ENCODE measurements at places on chromosomes 7 and 10.

- DNase-seq, result no peak
Observed at GRCh38 chr10:72503241-72503640, 122.6 kb downstream of the MICU1 start.

DNA sequence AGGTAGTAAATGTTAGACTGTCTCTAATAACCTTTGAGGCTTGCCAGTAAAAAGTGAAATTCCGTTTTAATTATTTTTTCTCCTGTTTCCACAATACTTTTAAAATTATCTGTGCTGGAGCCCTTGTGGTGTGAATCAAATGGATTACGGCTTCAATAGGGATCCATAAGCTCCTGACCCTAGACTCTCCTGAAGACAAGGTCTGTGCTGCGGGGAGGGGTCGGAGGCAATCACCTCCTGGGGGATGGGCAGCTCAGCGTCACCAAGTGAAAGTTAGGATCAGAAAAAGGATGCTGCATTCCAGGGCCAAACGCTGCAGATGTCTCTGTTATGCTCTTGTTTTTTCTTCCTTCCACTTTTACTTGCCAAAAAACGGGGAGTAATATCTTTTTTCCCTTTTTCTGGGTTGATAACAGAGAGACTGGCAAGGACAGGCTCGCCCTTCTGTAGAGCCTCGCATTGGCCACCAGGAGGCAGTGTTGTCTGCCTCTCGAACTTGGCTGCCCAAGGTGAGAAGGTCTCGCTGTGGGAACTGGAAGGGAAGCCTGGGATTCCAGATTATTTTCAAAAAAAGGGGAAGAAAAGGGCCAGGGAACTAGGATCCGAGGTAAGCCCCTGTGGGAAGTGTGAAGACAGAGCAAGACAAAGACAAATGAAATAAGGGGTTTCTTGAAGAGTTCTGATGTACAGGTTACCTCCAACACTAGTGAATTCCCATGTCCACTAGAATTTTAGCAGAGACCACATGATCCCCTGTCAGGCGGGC lies 621.9 kb downstream of the ACTR3B start:
- DNase-seq, result no peak

DNA sequence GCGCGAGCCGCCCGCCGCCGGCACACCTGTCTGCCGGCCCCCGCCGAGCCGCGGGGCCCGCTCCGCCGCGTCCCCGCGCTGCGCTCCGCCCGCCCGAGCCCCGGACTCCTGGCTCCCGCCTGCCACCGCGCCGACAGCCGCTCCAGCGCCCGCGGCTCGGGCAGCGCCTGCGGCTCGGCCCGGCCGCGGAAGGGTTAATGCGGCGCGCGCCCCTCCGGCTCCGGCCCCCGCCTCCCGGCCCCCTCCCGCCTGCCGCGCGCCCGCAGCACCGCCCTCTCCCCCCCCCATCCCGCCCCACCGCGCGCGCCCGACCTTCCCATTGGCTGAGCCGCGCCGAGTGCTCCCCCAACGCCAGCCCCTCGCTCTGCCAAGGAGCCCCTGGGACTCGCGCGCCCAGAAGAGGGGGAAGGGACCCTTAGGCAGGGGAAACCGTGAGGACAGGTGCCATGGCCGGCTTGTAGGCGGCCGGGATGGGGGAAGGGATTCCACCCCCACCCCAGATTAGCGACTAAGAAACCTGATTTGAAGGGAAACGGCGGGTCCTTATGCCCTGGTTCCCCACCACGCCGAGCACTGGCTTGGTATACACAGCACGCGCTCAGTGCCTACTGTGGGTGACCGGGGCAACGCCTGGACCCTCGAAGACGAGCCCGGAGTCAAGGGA lies at the start of gene KCNH2:
Gene KCNH2, minus strand, starts transcription at position 196 of the 664 bp plus-strand sequence. CDS start 408 bp downstream, outside the sequence.
- DNase-seq, result no peak

GRCh38 chr7:44631458-44632115 lies 25.2 kb downstream of the OGDH start:
- DNase-seq, result no peak

DNA sequence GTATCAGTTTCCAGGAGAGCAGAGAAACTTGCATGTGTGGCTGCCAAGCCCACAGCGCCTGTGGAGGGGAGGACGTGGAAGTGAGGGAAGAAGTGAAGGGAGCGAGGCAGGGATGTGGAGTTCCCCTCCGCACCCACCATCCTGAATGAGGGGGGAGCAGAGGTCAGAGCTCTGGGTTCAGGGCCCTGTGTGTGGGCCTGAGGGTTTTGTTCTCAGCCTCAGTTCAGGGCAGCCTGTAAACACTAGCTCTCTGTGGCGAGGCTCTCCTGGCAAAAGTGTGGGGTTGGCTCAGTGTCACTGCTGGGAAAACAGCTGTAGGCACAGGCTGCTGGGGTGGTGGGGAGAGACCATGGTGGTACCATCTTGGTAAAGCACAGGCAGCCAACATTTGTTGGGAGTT lies 108.4 kb downstream of the C10orf105 start:
- DNase-seq, result no peak

GRCh38 chr7:34430456-34430855 lies 227.6 kb upstream of the NPSR1 start:
- no peak for DNase-seq

GRCh38 chr10:3010334-3010733 lies 57.0 kb upstream of the PFKP start:
- DNase-seq, result no peak

- no peak for DNase-seq
Observed at GRCh38 chr7:70242826-70243225, 644.6 kb downstream of the AUTS2 start.

DNA sequence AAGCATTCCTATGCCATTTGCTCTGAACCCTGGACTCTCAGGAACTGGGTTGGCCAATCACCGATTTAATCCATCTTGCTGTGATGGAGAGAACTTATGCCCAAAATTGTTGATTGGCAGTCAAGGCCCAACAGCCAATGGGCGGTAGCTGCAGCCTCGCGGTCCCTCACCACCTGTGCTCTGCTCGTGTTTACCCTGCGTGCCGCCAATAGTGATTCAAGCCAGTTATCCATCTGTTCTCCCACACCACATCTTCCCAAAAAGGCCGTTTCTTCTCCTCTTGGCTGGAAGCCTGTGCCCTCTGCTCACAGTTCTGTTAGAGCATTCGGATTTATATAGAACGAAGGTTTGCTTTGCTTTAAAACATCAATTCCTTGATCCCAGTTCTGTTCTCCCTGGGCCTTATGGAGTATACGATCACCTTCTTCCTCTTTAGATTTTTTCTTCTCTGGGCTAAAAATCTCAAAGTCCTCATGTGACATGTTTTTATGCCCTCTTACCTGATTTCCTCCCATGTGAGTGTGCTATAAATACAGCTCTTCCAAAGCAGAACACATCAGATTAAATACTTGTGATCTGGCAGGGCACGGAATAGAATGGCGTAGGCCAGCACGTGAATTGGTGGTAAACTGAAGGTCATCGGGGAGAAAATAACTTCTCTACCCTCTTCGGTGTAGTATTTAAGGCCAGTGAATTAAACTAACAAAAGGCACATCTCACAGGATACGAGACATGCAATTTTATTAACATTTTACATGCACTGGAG lies 212.8 kb downstream of the NSUN6 start:
- DNase-seq, result no peak

DNA sequence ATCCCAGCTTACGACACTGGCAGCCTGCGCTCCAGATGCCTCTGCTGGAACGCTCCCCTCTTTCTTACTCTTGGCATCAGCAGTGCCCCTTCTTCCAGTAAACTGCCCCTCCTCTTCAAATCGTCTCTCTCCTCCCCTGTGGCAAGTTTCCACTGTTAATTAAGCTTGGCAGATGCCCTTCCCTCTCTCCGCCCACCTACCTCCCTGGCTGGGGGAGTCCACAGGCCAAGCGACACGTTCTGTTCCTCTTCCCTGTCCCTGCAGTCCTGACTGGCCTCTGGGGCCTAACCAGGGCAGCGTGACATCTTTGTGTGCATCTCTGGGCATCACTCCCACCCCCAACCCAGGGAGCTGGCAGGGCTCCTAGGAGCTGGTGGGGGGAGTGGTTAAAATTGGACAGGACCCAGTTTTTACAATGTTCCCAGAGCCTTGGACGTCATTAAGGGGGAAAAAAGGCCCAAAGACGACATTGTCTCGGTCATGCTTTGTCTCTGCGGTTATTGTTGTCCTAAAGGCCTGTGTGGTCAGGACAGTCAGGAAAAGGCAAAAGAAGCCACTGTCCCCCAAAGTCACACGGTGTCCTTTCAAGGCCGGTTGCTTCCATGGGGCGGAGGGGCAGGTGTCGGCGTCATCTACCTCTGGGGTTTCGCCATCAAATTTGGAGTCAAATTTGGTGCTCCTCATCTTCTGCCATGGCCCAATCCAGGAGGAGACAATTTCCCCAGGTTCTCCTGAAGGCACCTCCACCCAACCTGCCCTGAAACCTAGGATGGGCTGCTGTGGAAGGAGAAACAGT lies 54.2 kb downstream of the DLG5 start:
- DNase-seq, result no peak

GRCh38 chr7:154919344-154920225 lies 83.3 kb downstream of the PAXIP1 start:
- DNase-seq, result no peak

DNA sequence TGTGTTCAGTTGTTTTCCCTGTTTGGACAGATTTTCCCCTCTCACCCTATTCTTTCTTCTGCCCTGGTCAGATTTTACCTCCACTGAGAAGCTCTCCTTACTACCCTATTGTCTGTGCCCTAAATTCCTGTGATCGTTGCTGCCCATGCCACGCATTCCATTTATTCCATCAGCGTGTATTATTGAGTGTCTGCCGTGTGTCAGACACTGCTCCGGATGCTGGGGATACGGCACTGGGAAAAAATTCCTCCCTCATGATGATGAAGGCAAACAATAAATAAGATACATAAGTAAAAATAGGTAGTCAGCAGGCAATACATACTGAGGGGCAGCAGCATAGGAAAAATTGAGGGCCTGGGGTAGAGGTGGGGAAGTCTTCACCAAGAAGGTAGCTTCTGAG lies 86.8 kb downstream of the FANK1 start:
- no peak for DNase-seq

- no peak for DNase-seq
Observed at GRCh38 chr10:79299397-79300241, 47.6 kb upstream of the PPIF start.

DNA sequence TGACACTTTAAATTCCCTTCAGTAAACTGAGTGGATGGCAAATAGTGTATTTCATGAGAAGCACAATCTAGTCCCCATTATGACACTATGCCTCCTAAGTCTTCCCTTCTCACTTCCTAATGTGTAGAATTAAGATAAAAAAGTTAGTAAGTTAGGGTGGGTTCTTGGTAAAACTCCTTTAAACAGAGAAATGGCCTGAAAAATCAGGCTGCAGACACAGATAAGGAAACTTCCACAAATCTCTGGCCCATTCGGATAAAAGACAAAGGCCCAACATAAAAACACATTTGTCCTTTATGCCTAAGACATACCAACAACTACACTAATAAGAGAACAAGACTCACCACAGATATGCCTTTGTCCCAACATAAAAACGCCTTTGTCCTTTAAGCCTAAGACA lies 21.5 kb downstream of the AKR1C8 start:
- DNase-seq, result no peak

DNA sequence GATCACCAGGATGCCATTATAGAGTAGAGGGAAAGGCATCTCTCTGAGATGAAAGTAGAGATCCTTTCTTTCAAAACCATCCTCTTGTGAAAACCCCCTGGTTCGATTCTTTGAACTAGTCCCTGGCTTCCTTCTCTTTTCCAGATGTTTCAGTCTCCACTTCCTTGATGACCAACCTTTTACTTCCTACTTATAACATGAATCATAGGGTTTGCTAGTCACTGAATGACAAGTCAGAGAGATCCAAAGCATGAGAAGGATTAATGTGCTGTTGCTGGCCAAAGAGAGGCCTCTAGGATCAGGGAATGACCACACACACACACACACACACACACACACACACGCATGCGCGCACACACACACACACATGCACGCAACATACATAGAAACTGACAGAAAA lies 161.1 kb upstream of the FRMD4A start:
- no peak for DNase-seq

GRCh38 chr10:52280051-52280450 lies 34.0 kb upstream of the DKK1 start:
- DNase-seq, result no peak

DNA sequence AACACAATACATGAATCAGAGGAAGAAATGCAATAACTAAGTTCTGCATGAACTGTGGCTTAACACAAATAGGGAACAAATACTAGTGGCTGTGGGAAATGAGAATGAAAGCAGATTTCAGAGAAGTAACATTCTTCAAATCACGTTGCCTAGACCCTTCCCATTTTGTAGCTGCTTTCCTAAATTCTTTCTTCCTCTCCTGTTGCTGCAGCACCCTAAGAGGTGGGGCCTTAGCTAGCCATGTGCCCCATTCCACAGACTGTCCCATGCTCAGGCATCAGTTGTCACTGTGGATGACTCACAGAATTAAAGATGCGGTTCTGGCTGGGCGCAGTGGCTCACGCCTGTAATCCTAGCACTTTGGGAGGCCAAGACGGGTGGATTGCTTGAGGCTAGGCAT lies 704.7 kb upstream of the C7orf33 start:
- no peak for DNase-seq

- DNase-seq, result no peak
Observed at GRCh38 chr10:96264938-96265337, 6.4 kb downstream of the BLNK start.

DNA sequence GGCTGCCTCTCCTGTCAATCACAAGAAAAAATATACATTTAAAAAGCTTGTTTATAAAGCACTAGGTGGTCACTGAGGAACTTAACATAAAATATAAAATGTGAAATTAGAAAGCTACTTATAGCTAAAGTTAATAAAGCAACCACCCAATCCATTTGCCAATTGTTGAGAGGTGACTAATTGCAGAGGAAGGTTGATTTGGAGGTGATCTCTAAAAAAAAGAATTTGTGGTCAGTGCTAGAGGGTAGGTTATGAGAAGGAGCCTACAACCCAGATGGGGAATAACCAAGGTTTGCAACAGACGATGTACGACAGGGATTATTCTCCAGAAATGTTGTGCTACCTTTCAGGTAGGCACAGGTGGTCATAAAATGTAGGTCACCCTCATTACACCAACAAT lies 444.2 kb upstream of the C7orf33 start:
- no peak for DNase-seq

DNA sequence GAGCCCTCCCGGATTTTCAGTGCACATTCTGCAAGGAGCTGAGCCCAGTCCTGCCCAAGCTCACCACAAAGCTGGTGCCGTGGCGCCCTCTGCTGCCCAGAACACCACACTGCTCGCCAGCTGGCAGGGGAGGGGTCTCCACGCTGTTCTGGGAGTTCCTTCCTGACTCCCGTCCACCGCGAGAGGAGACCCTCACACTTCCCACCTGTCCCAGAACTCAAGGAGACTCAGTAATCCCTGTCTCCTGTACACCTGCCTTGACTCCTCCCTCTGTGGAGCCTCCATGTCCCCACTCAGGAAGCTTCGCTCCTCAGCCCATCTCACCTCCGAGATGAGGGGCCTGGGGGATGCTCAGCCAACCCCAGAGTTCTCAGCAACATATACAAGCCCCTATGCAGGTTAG lies 11.3 kb downstream of the C10orf105 start:
- peak; percentile 39 for DNase-seq

DNA sequence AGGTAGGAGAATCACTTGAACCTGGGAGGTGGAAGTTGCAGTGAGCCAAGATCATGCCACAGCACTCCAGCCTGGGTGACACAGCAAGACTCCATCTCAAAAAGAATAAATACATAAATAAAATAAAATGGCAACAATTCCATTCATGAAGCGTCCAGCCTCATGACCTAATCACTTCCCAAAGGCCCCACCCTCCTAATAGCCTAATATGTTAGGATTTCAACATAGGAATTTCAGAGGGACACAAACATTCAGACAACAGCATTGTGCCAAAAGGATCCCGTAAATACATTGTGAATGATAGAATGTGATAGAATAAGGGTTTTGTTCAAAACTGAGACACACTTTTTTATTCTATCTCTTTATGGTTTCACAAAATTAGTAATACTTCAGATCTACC lies 90.3 kb downstream of the FAM107B start:
- DNase-seq, result no peak
